ENCODE measurements at places on chromosomes 1 and 21.
A peak's percentile ranks its signal among the peaks of the same experiment; 100 is the strongest.

GRCh38 chr1:208410409-208410808 is 166.2 kb upstream of the PLXNA2 start:
- DNase-seq: no peak

DNA sequence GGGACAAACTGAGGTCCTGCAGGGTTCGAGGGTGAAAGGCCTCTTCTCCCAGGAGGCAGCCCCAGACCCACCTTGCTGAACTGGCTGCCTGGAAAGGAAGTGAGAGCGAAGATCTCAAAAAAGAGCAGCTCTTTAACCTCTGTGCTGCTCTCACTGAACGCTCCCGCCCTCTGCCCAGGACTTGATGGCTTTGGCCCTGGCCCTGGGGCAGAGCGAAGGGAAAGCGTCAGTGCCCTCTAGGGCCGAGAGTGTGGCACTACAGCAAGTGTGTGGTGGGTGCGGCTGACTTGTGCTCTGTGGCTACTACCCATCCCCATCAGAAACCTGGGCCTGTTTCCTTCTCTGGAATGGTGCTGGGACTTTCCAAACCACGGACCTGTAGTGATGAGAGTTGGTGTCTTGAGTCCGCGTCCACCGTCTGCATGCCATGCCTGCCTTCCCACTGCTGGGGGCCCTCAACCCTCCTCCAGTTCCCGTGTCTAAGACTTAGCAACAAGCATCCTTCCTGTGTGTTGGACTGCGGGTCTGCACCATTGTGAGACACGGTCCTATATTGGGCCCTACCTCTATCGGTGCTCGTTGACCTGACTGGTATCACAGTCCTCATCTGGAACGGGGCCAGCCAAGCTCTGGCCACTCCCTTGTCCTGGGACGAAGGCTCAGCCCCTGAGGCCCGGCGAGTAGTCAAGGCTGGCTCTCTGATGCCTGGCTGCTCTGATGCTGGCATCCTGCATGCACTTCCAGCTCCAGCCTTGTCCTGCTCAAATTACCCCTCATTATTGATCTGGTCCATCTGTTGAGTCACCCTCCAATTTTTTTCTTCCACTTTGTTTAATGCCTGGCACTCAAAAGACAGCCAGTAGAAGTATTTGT is 180.3 kb downstream of the DISC1 start:
- peak; percentile 17 for DNase-seq

DNA sequence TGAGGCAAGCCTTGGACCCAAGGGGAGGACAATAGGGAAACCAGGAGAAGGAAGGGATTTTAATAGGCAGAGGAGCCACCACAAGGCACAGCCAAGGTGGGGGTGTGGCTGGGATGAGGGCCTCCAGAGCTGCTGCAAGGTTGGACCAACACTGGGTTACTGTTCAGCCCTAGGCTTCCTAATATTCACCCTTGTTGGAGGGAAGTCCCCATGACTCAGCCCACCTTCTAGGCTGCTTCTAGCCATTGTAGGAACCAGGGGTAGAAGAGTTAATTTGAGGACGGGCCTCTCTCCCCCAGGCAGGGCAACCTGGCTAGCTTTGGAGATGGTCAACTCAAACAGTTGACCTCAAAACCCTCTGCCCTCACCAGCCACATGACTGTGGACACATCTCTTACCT is 59.5 kb downstream of the KCNN3 start:
- DNase-seq: no peak

- no peak for DNase-seq
These were observed 7.8 kb downstream of the ERI3 start for GRCh38 chr1:44347280-44347679.

DNA sequence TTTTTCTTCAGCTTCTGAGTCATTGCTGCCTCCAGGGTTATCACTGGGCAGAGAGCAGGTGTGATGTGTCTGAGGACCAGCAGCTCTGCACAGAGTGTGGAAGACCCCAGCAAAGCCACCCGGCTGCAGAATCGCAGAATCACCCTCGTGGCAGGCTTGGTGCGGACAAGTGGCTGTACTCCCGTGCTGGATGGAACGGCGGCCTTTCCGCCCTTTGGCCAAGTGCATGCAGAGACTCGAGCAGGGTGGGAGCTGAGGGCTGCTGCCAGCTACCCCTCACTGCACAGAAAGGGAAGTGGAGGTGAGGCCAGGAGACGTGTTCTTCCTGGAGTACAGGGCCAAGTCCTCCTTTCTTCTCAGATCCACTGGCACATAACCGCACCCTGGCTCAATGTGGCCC is 162.5 kb downstream of the PCBP3 start:
- no peak for DNase-seq

DNA sequence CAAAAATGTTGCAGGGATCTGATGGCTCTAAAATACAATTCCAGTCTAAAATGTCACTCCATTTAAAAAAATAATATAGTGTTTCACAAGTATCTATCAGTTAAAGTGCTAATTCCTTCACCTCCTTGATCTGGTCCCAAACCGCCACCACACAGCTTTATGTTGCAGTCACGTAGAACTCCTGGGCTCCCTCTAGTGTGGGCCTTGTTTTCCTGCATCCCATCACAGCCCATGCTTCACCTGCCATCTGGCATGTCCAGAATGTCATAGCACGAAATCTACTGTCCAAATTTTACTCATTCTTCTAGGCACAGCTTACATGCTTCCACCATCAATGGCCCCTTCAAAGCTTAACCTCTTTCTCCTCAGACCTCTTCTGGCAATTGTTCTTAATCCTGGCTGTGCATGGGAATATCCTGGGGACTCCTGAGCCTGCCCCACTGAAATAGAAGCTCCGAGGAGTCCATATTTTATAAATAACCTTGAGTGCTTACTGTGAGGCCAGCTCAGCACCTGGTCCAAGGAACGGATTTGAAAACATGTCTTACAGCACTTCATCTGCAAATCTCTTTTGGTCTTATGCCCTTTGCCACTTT is 15.5 kb downstream of the FYB2 start:
- no peak for DNase-seq

- DNase-seq: no peak
These were observed 119.9 kb upstream of the F3 start for GRCh38 chr1:94661431-94661932.

DNA sequence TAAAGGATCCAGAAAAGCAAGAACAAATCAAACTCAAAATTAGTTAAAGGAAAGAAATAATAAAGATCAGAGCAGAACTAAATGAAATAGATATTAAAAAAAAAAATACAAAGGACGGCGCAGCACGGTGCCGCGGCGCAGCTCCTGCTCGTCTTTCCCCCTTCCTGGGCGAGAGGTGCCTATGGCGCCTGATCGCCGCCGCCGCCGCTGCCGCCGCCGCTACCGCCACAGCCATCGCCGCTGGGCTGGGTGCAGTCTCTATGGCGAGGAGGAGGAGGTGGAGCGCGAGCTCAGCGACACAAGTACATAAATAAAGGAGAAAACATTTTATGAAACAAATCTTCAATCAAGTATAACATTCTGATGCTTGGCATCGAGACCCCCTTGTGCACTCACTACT is 77.6 kb upstream of the VANGL1 start:
- no peak for DNase-seq

DNA sequence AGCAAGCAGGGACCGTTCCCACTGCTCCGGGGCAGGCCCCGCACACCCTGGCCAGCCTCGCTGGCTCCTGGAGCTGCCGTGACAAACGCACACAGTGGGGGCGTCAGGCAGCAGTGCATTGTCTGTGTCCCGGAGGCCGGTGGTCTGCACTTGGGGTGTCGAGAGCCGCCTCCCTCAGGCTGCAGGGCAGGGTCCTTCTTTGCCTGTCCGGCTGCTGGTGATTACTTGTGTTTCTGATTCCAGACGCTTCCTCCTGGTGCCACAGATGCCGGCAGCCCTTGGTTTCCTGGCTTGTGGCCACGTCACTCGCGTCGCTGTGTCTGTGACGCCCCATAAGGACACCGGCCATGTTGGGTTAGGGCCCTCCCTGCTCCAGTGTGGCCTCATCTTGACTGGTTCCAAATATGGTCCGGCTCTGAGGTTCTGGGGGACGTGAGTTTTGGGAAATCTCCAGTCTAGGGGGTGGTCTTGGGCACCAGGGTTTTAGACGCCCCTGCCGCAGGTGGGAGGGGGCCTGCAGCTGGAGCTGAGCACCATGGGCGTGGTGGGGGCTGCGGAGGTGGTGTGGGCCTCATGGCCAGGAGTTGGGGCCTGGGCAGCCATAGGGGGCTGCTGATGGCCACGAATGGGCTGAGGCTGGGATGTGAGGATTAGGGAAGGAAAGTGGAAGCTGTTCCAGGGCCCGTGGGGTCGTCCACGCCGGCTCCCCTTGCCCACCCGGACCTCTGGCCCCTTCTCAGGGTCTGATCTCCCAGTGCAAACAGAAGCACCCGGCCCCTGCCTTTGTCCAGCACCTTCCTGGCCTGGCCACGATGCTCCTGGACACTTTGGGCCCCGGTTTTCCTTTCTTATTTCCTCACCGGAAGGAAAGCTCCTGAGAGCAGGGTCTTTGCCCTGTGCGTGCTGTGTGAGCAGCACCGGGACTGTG is 41.0 kb downstream of the SLX9 start:
- no peak for DNase-seq

GRCh38 chr1:197736685-197737084 is 38.6 kb downstream of the DENND1B start:
- DNase-seq: no peak

DNA sequence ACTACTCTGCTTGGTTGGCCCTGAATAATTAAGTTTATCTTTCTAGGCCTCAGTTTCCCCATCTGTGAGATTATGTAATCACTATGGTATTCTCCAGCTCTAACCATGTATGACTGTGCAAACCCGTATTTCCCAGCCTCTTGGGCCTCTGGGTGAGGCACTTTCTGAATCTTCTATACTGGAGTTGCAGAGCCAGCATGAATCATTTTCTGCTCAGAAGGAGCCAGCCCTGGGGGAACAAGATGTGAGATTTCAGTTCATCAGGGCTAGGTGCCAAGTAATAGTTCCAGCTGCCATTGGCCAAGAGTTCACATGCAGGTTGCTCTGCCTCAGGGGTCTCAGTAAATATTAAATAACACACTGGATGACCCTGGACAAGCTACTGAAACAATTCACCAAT is 47.7 kb upstream of the USP24 start:
- DNase-seq: no peak

- DNase-seq: no peak
These were observed 323.7 kb downstream of the PLPP3 start for GRCh38 chr1:56255516-56256152.

GRCh38 chr1:10961300-10961833 is 51.1 kb upstream of the TARDBP start:
- no peak for DNase-seq

DNA sequence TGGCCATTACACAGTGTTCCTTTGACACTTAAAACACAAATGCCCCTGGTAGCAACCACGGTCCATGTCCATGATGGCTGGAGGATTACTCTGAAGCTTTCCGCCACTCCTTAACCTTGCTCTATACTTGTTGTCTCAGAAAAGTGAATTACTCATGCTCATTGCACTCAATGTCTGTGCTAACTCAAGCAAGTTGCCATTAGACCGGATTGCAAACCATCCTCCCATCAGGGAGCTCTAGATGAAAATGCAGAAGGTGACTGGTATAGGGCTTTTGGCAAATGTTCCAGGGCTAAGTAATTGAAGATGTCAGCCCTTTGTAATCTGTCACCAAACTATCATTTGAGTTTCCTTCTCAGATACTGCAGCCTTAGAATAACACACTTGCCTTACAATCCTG is 1288.3 kb upstream of the B3GALT2 start:
- DNase-seq: no peak

GRCh38 chr1:211935448-211935970 is 99.8 kb downstream of the INTS7 start:
- peak; percentile 48 for DNase-seq

GRCh38 chr1:73359001-73359400 is 839.0 kb downstream of the LRRIQ3 start:
- DNase-seq: no peak

- no peak for DNase-seq
These were observed 208.7 kb downstream of the HLX start for GRCh38 chr1:221087919-221088318.

- no peak for DNase-seq
These were observed 18.0 kb upstream of the PRKAA2 start for GRCh38 chr1:56627019-56627635.

GRCh38 chr1:168180148-168180524 is 1.4 kb downstream of the TIPRL start:
- no peak for DNase-seq

GRCh38 chr21:39111931-39112550 is 71.2 kb downstream of the PSMG1 start:
- no peak for DNase-seq

GRCh38 chr1:228510101-228510802 is 23.1 kb downstream of the RNF187 start:
- no peak for DNase-seq

- no peak for DNase-seq
These were observed 20.2 kb downstream of the BTG2 start for GRCh38 chr1:203325418-203326091.

GRCh38 chr1:153995202-153995601 is 4.6 kb downstream of the RPS27 start:
- no peak for DNase-seq

All from activated CD4-positive, alpha-beta T cell treated with anti-CD3 and anti-CD28 coated beads for 24 hours (primary cell).